ENCODE measurements at places on chromosomes 4 and X. TPM values are rescaled to one million over a fixed set of nuclear protein-coding genes. Genes with fewer than 3 reads are reported as not detected.

Gene PAGE1
- not detected for total RNA-seq

Gene FAT4
- 53.6 TPM for total RNA-seq

Gene MAGEB2
- not detected for total RNA-seq

Gene AWAT2
- not detected for total RNA-seq

Gene CLCN4
- total RNA-seq = 3.5 TPM

Gene HGFAC
- total RNA-seq = not detected

Gene CCKAR
- not detected for total RNA-seq

Gene MAGEC3
- total RNA-seq = 1.8 TPM

GRCh38 chr4:40221744-40222143 lies 24.9 kb downstream of the RHOH start:
- DNase-seq = no peak

- DNase-seq = no peak
Observed at GRCh38 chrX:132257116-132257515, 37.9 kb upstream of the RAP2C start.

- no peak for DNase-seq
Observed at GRCh38 chr4:80922941-80923340, 107.6 kb upstream of the BMP3 start.

GRCh38 chr4:174286870-174287269 lies 3.2 kb downstream of the CEP44 start:
- DNase-seq = no peak

GRCh38 chr4:141464366-141464765 lies 172.0 kb upstream of the IL15 start:
- no peak for DNase-seq

- DNase-seq = no peak
Observed at GRCh38 chrX:133646719-133647116, 231.4 kb upstream of the GPC4 start.

DNA sequence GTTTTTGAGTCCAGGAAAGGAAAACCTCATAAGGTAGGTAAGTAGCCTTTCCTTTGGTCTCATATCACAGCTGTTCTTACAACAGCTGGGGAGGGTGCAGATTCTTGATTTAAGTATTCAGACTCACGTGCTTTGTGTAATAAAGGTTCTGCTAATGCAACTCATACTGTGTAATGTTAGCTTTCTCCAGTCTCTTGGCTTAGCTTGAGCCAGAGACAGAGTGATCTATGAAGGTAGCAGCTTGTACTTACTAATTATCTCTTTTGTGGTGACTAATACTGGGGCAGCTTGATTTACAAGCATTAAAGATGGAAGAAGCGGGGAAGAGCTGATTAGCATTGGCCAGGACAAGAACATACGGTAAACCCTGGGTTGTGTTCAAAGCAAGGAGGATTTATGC lies 80.3 kb downstream of the LNX1 start:
- DNase-seq = no peak

GRCh38 chr4:113293043-113293560 lies 243.6 kb downstream of the ANK2 start:
- DNase-seq = no peak

- DNase-seq = no peak
Observed at GRCh38 chr4:139453041-139453370, 915 bp upstream of the RAB33B start.

DNA sequence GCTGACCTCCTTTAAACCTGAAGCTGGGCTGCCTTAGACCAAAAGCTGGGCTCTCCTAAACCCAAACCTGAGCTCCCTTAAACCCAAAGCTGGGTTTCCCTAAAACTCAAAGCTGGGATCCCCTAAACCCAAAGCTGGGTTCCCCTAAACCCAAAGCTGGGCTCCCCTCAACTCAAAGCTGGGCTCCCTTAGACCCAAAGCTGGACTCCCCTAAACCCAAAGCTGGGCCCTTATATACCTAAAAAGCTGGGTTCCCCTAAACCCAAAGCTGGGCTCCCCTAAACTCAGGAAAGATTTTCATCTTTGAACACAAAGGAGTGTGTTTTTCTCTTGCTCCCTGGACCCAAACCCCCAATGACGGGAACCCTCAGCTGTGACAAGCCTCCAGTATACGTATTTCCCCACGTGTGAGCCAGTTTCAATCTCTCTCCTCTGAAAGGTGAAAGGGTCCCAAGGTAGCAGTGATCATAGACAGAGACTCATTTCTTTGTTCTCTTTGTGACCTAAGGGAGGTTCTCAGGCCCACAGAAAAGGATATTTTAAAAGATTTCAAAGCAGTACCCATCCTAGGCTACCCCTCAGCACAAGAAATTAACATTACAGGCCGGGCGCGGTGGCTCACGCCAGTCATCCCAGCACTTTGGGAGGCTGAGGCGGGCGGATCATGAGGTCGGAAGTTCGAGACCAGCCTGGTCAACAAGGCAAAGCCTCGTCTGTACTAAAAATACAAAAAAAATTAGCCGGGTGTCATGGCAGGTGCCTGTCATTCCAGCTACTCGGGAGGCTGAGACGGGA lies 31.3 kb upstream of the ASMTL start:
- no peak for DNase-seq

DNA sequence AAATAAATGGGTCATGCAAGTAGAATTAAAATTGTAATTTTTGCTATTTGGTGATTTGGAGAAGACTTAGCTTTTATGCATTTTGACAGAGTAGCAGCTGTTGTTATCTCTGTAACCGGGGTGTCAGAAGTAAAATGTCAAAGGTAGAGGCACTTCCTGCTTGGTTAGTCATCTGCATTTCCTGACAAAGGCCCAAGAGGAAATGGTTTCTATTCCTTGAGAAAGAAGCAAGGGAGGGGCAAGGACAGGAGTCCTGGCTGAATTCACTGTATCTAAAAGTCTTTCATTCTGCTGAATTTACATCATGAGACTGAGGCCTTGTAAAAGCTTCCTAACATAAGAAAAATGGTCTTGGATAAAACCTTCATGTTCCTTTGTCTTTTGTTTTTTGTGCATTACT lies 550.9 kb upstream of the BOD1L1 start:
- no peak for DNase-seq

- no peak for DNase-seq
Observed at GRCh38 chr4:19743115-19743638, 508.5 kb upstream of the SLIT2 start.

DNA sequence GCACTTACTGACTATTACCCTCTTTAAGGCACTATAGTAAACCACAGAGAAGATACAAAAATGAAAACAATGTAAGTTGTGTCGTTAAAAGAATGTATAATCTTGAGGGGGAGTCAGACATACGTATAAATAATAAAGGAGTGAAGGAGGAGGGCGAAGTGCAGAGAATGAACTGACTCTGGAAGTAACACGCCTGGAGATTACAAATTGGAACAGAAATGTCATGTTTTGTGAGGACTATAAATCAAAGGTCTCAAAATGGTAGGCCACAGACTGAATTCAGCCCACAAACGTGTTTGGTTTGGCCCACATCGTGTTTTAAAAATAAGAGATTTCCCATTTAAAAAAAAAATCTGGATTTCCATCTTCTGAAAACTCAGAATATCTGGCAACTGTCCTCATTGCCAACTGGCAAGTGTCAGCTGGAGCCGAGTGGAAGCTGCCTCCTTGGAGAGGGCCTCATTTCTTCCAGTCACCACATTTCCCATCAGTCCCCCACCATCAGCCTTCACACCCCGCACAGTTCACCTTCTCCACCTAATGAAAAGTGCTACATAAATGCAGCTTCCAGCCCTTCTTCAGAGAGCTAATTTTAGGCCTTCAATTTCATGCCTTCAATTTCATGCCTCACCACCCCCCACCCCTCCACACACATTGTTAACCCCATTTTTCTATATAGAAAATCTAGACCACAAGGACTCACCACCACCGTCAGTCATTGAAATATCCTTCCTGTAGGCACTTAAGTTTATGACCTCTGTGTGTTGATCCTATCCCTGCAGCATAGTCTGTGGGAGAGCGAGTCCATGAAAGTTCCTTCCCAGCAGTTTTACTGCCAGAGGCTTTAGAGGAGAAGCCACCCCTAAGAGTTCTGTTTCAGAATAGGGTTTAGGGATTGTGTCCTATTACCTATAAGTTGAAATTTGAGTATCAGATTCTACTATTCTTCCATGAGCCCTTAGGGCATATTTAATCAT lies 32.0 kb upstream of the COL25A1 start:
- DNase-seq = no peak

Measured in thoracic aorta (tissue), 2 donors.